ENCODE measurements at places on chromosomes 16 and 17.

- DNase-seq = no peak
Measured at GRCh38 chr16:54063279-54063773, 223.3 kb downstream of the IRX3 start.

GRCh38 chr17:67442787-67443624 lies 65.9 kb downstream of the PITPNC1 start:
- DNase-seq = no peak

DNA sequence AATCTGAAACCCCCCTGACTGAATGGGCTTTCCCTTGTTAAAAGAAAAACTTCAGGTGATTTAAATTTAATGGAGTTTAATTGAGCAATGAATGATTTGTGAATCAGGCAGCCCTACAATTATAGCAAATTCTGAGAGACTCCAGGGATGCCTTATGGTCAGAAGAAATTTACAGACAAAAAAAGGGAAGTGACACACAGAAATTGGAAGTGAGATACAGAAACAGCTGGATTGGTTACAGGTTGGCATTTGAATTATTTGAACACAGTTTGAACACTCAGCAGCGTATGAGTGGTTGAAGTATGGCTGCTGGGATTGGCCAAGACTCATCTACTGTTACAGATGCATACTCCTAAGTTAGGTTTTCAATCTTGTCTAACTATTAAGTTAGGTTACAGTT lies 19.0 kb upstream of the CPHXL start:
- DNase-seq = no peak

DNA sequence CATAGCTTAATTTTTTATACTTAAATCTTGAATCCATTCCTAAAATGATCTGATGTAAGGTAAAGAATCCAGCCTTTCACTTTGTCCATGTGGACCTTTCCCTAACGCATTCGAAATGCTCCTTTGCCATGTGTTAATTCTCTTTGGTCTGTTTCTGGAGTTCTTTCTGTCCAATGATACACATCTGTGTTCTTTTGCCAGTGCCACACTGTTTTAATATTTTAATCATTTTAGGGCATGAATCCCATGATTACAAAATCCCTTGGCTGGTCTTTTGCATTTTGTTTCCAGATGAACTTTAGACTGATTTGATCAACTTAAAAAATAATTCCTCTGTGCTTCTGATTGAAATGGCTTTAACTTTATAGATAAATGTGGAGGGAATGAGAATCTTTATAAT lies 74.1 kb downstream of the NTN1 start:
- no peak for DNase-seq

All from CD4-positive, CD25-positive, alpha-beta regulatory T cell (primary cell).